CD4-positive, alpha-beta T cell treated with Interleukin-4 for 4 hours (primary cell): ENCODE measurements at places on chromosomes 4 and X.

GRCh38 chr4:141241986-141242385, 21.3 kb downstream of the ZNF330 start:
- DNase-seq, result no peak

DNA sequence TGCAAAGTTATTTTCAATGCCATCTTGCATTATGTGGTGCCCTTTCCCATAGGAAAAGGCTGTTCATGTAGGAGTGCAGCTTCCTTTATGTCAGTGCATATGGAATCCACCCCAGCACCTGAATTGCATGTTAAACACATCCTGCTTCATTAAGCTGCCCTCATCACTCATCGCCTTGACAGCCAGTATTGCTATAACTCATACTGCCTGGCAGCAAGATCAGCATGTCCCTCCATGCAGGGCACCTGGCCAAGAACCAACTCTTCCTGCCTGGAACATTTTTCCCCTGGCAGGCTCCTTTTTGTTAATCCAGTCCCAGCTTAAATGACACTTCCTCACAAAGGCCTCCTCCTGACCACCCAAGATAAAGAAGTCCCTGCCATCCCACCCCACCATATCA, 23.5 kb upstream of the CA5B start:
- no peak for DNase-seq

DNA sequence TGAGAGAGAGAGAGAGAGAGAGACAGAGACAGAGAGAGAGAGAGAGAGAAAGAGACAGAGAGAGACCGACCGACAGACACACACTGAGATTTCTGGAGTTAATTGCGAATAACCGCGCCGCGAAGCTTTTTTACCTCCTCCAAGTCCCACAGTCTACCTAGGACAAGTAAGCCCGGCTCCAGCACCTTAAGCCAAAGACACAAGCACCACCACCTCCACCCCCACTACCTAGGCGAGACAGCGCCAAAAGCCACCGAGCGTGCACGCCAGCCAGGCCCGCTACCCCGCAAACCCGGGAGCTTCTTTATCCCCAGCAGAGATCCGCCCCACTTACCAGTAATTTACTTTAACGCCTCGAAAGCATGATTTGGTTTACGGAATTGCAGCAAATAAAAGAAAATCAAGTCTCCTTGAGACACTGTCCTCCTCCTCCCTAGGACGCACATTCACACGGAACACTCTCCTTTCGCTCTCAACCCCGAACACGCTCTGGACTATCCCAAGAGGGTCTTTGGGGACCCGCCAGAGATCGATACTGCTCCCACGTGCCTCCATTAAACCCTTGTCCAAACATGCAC, 649.6 kb upstream of the DIPK2B start:
- no peak for DNase-seq

DNA sequence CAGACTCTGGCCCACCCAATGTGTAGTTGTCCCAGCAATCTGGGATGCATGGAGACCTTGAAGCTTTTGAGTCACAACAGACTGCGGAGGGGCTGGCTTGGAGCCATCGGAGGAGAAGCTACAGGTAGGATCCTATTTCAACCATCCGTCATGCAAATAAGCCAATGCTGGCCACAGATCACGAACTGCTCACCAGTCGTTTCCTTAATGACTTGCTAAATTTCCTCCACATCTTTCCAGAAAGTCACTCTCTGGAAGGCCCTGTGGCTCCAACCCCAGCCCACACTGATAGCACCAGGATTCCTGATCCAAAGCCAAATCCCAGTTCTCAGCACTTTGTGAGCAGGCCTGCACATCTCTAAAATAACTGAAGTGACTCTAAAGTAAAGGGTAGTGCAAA, 321.3 kb downstream of the RAB28 start:
- no peak for DNase-seq

DNA sequence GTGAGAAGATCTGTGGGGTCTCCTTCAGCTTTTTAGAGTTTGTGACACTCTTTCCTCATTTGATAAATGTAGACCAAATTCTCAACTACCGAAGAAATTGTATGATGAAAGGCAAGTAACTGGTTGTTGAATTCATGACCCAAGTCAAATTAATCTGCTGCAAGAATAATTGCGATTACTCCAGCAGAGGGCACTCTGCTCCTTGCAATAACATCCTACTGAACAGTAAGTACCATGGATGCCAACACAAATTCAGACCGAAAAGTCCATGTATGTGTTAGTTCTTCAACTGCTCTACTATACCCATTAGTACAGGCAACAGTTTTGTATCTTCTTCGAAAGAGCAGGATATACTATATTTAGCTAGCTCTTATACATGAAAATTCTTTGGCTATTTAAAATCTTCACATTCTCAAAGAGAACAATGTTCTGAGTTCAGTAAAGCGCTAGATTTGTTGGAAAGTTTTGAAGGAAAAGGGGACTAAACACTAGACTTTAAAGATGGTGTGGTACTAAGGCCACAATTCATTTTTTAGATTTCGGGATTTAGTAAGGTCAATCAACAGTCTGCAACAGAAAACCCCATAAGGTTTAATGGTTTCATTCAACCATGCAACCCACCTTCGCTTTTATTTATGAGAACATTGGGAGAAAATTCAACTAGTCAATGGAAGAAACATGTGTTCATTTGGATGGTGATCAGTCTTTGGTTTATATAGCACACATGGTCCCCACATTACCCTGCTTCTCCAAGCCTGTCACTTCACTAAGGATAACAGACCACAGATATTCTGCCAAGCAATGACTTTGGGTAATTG, 105.4 kb upstream of the TBC1D9 start:
- peak; percentile 44 for DNase-seq

- DNase-seq, result no peak
Measured at GRCh38 chr4:58600290-58600689, 1490.1 kb upstream of the IGFBP7 start.

GRCh38 chrX:41946989-41947612, 23.7 kb upstream of the CASK start:
- peak; percentile 17 for DNase-seq

- no peak for DNase-seq
Measured at GRCh38 chr4:102037566-102037965, 247.0 kb downstream of the BANK1 start.

GRCh38 chr4:77699731-77700210, 94.2 kb downstream of the CXCL13 start:
- no peak for DNase-seq

GRCh38 chr4:181952478-181952877, 290.7 kb upstream of the TENM3 start:
- no peak for DNase-seq

GRCh38 chrX:44675362-44676024, 132.8 kb upstream of the FUNDC1 start:
- DNase-seq, result no peak

DNA sequence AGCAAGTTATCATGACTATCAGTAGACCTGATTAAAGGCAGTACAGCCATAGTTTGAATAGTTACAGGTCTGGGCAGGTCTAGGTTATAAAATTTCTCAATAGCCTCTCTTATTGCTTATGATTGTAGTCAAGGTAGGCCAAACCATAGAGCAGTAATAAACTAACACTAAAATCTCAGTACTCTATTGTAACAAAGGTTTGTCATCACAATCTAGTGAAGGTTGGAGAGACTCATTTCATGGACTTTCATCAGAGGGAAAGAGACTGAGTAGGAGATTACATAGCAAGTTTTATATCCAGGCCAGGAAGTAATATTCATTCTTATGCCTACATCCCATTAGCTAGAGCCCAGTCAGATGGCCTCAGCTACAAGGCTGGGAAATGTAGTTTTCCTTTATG, 141.0 kb downstream of the ASB9 start:
- DNase-seq, result no peak

DNA sequence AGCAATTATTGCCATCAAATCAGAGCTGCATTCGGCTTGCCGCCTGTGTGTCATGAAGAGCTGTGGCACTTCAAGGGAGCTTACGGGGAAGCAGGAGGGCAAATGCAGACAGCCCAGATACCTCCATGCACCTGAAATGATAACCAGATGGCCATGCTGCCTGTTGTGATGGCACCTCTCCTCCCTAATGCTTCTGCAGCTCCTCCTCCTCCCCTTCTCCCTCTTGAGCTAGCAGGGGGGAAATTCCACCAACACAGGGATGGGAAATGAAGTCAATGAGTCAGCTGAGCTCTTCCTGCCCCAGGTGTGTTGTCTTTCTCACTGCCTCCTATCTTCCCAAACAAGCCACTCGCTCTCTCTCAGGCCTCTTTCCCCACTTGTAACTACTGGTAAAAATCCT, 565.0 kb downstream of the BCOR start:
- DNase-seq, result no peak

- DNase-seq, result no peak
Measured at GRCh38 chrX:105495376-105495775, 274.9 kb upstream of the TEX13A start.

GRCh38 chrX:18436017-18436416, 10.6 kb downstream of the CDKL5 start:
- no peak for DNase-seq

GRCh38 chr4:12144051-12144450, 715.4 kb upstream of the HS3ST1 start:
- DNase-seq, result no peak

- no peak for DNase-seq
Measured at GRCh38 chr4:147768113-147768512, 36.2 kb downstream of the ARHGAP10 start.

GRCh38 chr4:163237856-163238255, 71.2 kb upstream of the NAF1 start:
- no peak for DNase-seq

DNA sequence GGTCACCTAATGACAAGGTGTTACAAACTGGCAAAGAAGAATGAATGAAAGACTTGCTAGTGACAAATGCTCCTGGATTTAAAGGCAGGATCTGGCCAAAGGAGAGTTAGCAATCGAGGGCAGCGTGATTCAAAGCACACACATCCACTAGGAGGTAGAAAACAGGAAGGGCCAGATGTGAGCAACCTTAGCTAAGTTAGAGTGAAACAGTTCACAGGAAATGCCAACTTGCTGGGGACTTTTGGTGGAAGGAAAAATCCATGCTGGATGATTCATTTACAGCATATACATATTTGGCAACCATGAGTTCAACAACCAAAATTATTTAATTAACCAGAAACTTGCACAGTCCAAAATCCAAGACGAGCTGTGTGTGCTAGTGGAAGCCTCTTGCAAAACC, 276.9 kb downstream of the PTTG2 start:
- DNase-seq, result no peak

- DNase-seq, result no peak
Measured at GRCh38 chr4:137649711-137650450, 117.6 kb upstream of the PCDH18 start.

DNA sequence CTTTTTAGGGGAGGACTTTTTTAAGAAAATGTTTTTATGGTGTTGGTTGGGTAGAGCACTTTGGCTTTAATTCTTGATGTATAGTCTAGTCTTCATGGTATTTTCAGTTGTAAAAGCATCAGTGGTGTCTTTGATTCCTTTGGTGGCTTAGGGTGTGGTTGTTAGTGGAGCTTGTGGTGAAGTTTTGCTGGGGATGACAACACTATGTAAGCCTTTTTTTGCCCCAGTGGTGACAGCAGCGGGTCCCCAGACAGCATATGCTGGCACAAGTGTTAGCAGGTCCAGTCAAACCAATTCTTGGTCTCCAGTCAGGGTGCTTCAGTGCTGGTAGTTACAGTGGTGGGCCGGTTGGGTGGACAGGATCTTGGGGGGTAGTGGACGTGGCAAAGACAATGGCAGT, 52.0 kb downstream of the CHIC1 start:
- DNase-seq, result no peak

DNA sequence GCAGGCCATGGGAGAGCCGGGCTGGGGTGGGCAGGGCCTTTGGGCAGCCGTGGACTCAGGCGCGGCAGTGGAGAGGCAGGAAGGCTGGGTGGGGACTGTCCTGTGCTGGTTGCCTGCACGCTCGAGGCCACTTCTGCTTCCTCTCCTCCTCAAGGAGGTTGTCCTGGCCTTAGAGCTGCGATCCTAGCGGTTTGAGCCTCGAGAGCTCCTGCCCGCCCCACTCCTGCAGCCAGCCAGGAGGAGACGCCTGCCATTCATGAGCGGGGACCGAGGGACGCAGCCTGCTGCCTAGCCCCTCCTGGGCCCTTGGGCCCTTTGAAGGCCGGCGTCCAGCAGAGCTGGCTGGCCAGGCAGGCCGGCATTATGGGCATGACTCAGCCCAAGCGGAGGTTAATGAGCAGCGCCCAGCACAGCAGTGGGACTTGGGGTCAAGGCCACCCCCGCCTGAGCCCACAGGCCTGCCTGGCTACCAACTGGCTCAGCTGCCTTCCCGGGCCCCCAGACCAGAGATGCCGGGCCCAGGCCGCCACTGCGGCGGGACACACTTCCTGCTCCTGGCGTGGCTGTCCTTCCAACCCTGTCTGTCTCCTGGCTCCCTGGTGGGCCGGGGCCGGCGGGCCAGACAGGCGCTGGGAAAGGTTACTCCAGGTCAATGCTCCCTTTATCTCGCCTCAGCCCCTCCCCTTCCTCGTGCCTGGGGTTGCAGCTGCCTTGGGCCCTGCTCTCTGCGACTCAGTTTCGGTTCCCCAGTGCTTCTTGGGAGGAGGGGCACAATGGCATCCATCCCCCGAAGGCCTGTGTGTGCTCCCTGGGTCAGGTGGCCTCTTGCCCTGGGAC, 1.8 kb downstream of the ABCD1 start:
- peak; percentile 45 for DNase-seq

- no peak for DNase-seq
Measured at GRCh38 chr4:5374994-5375393, 323.7 kb downstream of the STK32B start.

GRCh38 chrX:50952406-50952805, 41.9 kb downstream of the BMP15 start:
- no peak for DNase-seq

GRCh38 chrX:148269513-148269912, 230.9 kb upstream of the AFF2 start:
- DNase-seq, result no peak

GRCh38 chrX:109886122-109886761, 116.7 kb upstream of the TMEM164 start:
- DNase-seq, result peak; percentile 19

- no peak for DNase-seq
Measured at GRCh38 chr4:114040319-114041116, 61.1 kb upstream of the ARSJ start.

- no peak for DNase-seq
Measured at GRCh38 chr4:8763966-8764901, 107.4 kb downstream of the HMX1 start.

- DNase-seq, result no peak
Measured at GRCh38 chrX:23403849-23404248, 69.2 kb downstream of the PTCHD1 start.

- DNase-seq, result no peak
Measured at GRCh38 chr4:154485127-154485773, 6.3 kb downstream of the DCHS2 start.

GRCh38 chr4:164706675-164707074, 47.3 kb upstream of the SMIM31 start:
- DNase-seq, result no peak

- no peak for DNase-seq
Measured at GRCh38 chr4:163693211-163693610, 198.7 kb downstream of the TMA16 start.

GRCh38 chr4:31104577-31104976, 384.4 kb downstream of the PCDH7 start:
- DNase-seq, result no peak
